ENCODE measurements at places on chromosomes 3 and 15.

DNA sequence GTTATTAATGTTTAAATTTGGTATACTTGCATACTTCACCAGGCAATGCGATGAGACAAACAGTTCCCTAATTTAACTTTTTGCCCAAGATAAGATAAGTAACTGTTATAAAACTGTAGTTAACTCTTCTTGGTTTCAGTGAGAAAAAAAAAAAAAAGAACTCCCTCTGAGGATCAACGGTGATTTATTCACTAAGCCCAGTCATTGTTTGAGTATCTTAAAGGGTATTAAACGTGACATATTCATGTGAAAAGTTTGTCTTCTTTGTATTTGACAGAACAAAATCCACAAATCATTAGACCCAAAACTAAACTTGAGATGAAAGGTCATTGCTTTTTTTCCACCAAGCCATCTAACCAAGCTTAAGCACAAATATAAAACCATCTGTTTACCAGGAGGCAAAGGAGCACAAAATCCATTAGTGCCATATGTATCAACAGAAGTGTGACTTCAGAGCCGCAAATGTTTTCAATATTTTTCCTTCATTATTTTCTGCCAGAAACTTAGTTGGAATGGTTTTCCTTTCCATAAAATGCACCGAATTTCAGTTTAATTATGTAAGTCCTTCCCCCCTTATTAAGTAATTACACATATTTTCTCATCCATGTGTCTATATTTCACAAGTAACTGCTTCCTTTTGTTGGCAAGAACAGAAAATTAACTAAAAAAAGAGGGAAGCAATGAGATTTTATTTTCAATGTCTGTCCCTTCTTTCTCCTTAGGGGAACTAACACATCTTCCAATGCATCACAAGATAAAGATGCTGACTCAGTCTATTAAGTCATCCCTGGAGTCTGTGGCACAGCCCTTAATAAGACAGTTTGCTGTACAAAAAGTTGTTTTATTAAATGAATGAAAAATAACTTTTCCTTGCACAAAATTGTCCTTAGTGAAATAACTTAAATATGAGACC is 92.2 kb upstream of the RAP2B start:
- no peak for DNase-seq

DNA sequence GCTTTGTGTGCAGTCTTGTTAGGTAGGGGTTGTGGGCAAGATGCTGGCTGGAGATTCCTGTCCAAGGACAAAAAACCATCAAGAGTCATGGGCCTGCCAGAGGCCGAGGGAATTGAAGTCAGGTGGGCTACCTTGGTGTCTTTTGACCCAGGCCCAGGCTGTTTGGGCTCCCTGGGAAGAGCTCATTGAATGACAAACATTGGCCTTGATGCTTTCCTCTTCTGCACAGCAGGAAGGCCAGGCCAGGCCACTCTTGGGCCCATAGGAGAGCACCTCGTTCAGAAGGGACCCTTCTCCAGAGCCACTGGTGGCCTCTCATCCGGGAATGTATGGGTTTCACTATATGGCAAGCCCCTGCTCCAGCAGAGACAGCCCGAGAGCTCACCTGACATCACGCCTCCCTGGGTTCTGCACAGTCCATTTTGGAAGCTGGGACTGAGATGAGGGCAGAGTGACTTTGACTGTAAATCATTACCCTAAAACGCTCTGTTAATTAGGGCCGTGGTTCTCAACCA is 169.1 kb downstream of the NSMCE3 start:
- no peak for DNase-seq

- DNase-seq = no peak
Measured at GRCh38 chr3:28844298-28845005, 436.4 kb upstream of the RBMS3 start.

GRCh38 chr3:177777699-177778098 is 580.4 kb upstream of the TBL1XR1 start:
- DNase-seq = peak; percentile 54

DNA sequence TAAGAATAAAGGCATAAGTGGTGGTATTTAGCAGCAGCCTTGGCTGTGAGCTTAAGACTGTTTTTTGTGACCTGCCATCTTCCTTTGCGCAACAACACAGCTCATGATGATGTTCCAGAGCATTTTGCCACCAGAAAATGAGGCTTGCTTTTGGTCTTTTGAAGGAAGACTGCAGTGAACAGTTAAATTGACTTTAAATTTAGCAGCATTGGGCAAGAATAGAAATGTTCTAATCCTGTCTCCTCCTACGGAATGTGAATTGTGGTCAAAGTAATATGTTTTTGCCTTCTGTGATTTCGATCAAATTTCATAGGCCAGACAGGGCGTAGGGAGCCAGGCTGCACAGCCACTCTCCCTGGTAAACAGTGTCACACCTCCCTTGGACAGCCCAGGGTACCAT is 460.7 kb upstream of the RASGRP1 start:
- DNase-seq = no peak

Measured in LoVo (cell line).